CD8-positive, alpha-beta memory T cell (primary cell): ENCODE measurements at places on chromosomes 3 and 15.

GRCh38 chr3:192011137-192011536 lies 550.2 kb downstream of the PYDC2 start:
- H3K4me3 ChIP-seq: no peak overlapping the region
- no peak overlapping the region for H3K27ac ChIP-seq
- no peaks in the 10 kb centered on the region for H3K36me3 ChIP-seq
- H3K4me1 ChIP-seq: no peaks in the 10 kb centered on the region
- DNase-seq: no peak

GRCh38 chr3:138888560-138888959 lies 53.8 kb upstream of the PIK3CB start:
- no peak overlapping the region for H3K4me3 ChIP-seq
- no peaks in the 10 kb centered on the region for H3K36me3 ChIP-seq
- H3K27me3 ChIP-seq: no peaks in the 10 kb centered on the region
- no peak overlapping the region for H3K27ac ChIP-seq
- DNase-seq: no peak
- no peaks in the 10 kb centered on the region for H3K4me1 ChIP-seq

DNA sequence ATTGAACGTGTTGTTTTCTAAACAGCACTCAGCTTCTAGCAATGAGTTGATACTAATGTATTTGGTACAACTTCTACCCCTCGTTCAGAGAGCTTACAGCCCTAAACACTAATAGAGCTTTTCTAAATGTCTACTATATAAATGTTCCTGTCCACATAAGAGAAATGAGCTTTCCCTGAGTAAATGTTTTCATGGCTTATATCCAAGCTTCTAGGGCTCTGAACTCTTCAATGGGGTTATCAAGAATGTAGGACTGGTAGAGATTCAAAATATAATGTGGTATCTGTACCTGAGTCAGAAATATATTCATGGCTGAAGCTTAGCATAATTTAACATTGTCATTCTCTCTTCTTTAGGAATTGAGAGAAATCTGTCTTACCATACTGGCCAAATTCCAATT lies 73.4 kb downstream of the SERPINI1 start:
- no peaks in the 10 kb centered on the region for H3K36me3 ChIP-seq
- H3K4me3 ChIP-seq: no peak overlapping the region
- H3K4me1 ChIP-seq: no peaks in the 10 kb centered on the region
- DNase-seq: no peak

DNA sequence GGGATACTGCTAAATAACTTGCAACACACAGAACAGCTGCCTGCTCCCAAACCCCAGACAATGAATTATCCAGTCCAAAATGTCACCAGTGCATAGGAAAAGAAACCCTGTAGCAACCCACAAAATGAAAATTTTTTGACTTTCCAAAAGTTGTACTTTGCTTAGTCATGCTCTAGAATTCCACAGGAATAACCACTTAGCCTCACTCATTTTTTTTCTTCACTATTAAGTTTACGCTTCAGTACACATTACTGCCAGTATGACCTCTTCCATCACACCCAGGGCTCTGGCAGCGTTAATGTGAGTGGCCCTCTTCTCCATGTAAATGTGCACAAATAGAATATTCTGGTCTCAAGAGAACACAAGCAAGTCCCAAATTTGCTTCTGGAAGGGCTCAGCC lies 259.8 kb downstream of the MAGI1 start:
- no peaks in the 10 kb centered on the region for H3K4me1 ChIP-seq
- no peak overlapping the region for H3K27ac ChIP-seq
- no peak overlapping the region for H3K4me3 ChIP-seq
- H3K36me3 ChIP-seq: no peaks in the 10 kb centered on the region
- no peak for DNase-seq

- peak within 1 kb of the TSS; percentile 12 for H3K4me3 ChIP-seq
- H3K36me3 ChIP-seq: no peaks in the 10 kb centered on the region
- DNase-seq: no peak
- H3K27ac ChIP-seq: no peak within 1 kb of the TSS
- peaks cover 15% of the 10 kb centered on the region for H3K4me1 ChIP-seq
Observed at GRCh38 chr3:111998636-111999483, at the start of gene TAGLN3. Gene TAGLN3, plus strand, starts transcription at chr3:111998922. Its CDS starts 501 bp downstream, at chr3:111999423.

DNA sequence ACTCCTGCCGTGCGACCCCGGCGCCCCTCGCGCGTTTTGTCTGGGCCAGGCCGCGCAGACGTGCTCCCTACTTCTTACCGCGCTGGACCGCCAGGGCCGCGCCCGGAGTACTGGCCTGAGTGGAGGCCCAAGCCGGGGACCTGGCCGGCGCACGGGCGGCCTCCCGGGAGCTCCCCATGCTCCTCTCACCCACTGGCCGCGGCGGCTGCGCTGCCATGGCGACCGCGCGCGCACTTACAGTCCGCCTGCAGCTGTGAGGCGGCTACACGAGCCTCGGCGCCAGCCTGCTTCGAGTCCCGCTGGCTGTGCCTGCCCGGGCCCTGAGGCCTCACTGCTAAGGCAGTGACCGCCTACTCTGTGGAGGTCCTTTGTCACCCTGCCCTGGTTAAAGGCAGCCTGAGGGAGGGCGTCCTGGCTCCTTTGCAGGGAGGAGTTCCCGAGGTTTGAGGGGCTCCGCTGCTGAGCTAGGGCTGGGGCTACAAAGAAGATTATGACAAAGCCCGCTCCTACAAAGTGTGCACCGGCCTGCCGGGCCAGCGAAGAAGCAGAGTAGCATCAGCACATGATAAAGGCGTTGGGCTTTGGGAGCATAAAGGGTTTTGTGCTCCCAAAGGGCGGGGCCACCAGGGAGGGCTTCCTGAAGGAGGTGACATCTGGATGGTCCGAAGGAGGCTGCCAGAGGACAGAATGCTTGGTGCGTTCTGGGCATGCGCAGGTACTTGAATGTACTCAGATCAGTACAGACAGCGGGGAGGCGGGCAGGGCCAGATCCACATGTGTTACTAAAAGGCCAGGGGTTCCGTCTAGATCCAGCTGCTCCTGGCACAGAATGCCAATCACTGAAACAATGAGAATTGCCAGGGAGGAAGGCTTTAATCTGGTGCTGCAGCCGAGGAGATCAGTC lies at the start of the genes LRRC34 and LRRIQ4:
TSS of gene LRRC34 (minus strand) at position 573 of the 904 bp plus-strand sequence. CDS start at position 217, 356 bp downstream.
TSS of gene LRRIQ4 (plus strand) at position 539 of the 904 bp plus-strand sequence. CDS start 9,052 bp downstream, outside the sequence.
- DNase-seq: peak; percentile 53
- H3K27ac ChIP-seq: no peak within 1 kb of the TSS
- H3K36me3 ChIP-seq: no peaks in the 10 kb centered on the region

GRCh38 chr15:25793354-25794050 lies 69.6 kb downstream of the ATP10A start:
- no peaks in the 10 kb centered on the region for H3K36me3 ChIP-seq
- no peak for DNase-seq
- no peak overlapping the region for H3K4me3 ChIP-seq
- H3K4me1 ChIP-seq: peaks cover 18% of the 10 kb centered on the region

GRCh38 chr3:45547764-45548680 lies 46.5 kb upstream of the LIMD1 start:
- no peaks in the 10 kb centered on the region for H3K27me3 ChIP-seq
- peaks cover 4% of the 10 kb centered on the region for H3K4me1 ChIP-seq
- H3K27ac ChIP-seq: no peak overlapping the region

GRCh38 chr15:65374821-65375401 lies 2.9 kb downstream of the IGDCC3 start:
- peaks cover 4% of the 10 kb centered on the region for H3K4me1 ChIP-seq
- peaks cover 35% of the 10 kb centered on the region for H3K27me3 ChIP-seq
- no peaks in the 10 kb centered on the region for H3K36me3 ChIP-seq
- no peak for DNase-seq
- no peak overlapping the region for H3K27ac ChIP-seq

- H3K4me3 ChIP-seq: no peak overlapping the region
- no peaks in the 10 kb centered on the region for H3K27me3 ChIP-seq
- DNase-seq: no peak
- H3K36me3 ChIP-seq: peaks cover 13% of the 10 kb centered on the region
- no peaks in the 10 kb centered on the region for H3K4me1 ChIP-seq
- no peak overlapping the region for H3K27ac ChIP-seq
Observed at GRCh38 chr3:32154205-32154579, 47.8 kb downstream of the GPD1L start.

GRCh38 chr3:136694321-136694720 lies 57.9 kb downstream of the STAG1 start:
- H3K36me3 ChIP-seq: no peaks in the 10 kb centered on the region
- DNase-seq: no peak
- H3K4me3 ChIP-seq: no peak overlapping the region
- peaks cover 38% of the 10 kb centered on the region for H3K4me1 ChIP-seq

GRCh38 chr3:78906930-78907329 lies 860.9 kb downstream of the ROBO1 start:
- H3K4me1 ChIP-seq: no peaks in the 10 kb centered on the region
- no peak overlapping the region for H3K4me3 ChIP-seq
- no peak overlapping the region for H3K27ac ChIP-seq

- no peaks in the 10 kb centered on the region for H3K4me1 ChIP-seq
- H3K27ac ChIP-seq: no peak overlapping the region
- H3K27me3 ChIP-seq: peaks cover 4% of the 10 kb centered on the region
- H3K4me3 ChIP-seq: no peak overlapping the region
Observed at GRCh38 chr15:65411465-65412071, 11.2 kb downstream of the IGDCC4 start.

DNA sequence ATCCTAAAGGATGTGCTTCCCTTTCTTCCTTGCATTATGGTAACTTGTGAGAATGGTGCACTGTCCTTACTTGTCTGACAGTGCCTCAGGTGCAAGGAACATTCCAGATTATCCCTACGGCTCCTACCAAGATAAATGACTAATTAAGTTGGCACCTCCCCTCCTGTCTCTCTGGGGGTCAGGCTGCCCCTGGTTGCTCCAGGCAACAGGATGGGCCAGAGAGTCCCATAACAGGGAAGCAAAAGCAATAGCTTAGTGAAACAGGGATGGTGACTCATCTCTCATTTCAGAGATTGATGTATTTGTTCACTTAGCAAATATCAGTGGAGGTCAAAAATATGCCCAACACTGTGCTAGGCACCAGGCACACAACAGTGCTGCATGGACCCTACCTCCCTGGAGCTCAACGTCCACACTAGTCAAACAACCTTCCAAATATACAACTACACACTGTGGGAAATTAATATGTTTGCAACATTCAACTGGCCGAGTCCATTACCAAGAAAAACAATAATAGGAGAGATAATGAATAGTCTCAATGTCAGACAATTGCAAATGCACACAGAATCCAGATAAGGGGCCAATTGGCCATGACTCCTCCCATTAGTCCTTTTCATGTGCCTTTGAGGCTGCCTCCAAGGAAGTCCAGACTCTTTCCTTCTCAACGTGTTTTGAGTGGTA lies 249.0 kb downstream of the TLE3 start:
- H3K27ac ChIP-seq: no peak overlapping the region
- H3K27me3 ChIP-seq: no peaks in the 10 kb centered on the region
- no peak overlapping the region for H3K4me3 ChIP-seq
- H3K36me3 ChIP-seq: no peaks in the 10 kb centered on the region
- no peaks in the 10 kb centered on the region for H3K4me1 ChIP-seq
- no peak for DNase-seq

DNA sequence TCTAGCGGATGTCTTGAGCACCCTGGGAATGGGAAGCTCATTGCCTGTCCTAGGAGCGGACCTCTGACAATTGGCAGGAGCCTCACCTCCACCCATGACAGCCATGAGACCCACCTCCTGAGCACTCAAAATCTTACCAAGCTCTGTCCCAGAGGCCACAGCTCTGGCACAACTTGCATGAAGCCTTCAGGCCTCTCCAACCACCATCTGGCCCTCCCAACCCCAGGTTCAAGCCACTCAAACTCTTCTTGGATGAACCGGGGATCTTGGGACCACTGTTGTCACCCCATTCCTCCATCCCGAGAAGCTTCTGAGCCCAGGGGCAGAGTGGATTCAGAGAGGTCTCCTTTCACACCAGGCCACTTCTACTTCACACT lies 1.5 kb downstream of the VIPR1 start:
- H3K36me3 ChIP-seq: no peaks in the 10 kb centered on the region
- H3K4me1 ChIP-seq: peaks cover 45% of the 10 kb centered on the region
- H3K27me3 ChIP-seq: peaks cover 22% of the 10 kb centered on the region
- H3K4me3 ChIP-seq: no peak overlapping the region

- no peaks in the 10 kb centered on the region for H3K27me3 ChIP-seq
- H3K4me1 ChIP-seq: no peaks in the 10 kb centered on the region
- no peak for DNase-seq
- H3K4me3 ChIP-seq: no peak overlapping the region
- no peaks in the 10 kb centered on the region for H3K36me3 ChIP-seq
- no peak overlapping the region for H3K27ac ChIP-seq
Observed at GRCh38 chr3:124419303-124419702, 310.9 kb upstream of the UMPS start.

DNA sequence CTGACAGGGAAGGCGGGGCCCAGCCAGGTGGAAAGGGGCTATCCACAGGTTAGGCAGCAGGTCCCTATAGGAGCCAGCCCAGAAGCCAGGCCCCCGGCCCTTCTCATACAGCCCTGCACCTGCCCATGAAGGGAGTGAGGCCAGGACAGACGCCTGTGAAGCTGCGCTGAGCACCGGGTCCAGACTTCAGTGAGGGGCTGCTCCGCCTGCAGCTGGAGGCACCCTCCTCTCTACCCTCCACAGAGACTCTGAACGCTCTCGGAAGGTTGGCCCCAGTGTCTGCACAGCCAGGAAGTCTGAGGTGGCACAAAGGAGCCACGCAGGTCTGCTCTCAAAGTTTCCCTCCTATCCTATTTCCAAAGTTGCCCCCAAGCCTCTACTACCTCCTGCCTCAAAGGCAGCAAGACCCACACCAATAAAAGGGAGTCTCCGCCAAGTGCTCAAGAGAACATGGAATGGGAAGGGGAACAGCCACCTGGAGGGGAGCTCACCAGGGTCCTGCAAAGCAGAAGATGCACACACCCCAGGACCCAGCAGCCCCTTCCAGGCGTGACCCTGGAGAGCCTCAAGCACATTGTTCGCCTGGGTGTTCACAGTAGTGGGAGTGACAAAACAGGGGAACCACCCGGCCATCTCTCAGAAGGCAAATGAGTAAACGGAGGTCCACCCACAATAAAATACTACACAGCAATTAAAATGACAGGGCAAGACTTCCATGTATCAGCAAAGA lies 19.5 kb downstream of the XXYLT1 start:
- no peak for DNase-seq
- H3K27me3 ChIP-seq: no peaks in the 10 kb centered on the region
- H3K4me1 ChIP-seq: peaks cover 4% of the 10 kb centered on the region

- H3K4me3 ChIP-seq: no peak overlapping the region
- no peaks in the 10 kb centered on the region for H3K36me3 ChIP-seq
- peaks cover 36% of the 10 kb centered on the region for H3K4me1 ChIP-seq
- peaks cover 68% of the 10 kb centered on the region for H3K27me3 ChIP-seq
Observed at GRCh38 chr3:43994657-43995546, 246.8 kb upstream of the TOPAZ1 start.
